GM03348 (cell line): ENCODE measurements at places on chromosomes 5 and 9.

GRCh38 chr9:133188006-133188842 lies 20.8 kb downstream of the OBP2B start:
- peak; percentile 28 for DNase-seq

DNA sequence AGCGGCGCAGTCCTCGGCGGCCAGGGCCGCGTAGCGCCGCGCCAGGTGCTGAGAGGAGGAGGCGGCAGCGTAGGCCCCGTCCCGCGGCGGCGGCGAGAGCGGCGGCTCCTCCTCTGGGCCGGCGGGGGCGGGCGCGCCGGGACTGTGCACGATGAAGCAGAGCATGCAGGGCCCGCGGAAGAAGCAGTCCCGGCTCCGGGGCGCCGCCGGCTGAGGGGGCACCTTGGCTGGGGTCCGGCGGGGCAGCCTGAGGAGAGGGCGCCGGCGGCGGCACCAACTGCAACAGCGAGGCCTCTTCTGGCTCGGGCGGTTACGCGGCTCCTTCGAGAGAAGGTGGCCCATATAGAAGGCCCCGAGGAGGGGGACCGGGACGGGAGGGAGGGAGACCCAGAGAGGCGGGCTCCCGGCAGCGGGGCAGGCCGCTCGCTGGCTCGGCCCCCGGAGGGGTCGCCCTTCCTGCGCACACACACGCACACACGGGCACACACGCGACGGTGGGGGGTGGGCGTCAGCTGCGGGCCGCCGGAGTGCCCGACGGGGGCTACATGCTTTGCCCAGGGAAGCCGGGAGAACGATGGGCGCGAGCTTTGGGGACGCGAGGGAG lies 446 bp downstream of the FBXL17 start:
- DNase-seq, result peak; percentile 82

GRCh38 chr9:36008774-36009300 lies 27.9 kb upstream of the RECK start:
- peak; percentile 74 for DNase-seq

DNA sequence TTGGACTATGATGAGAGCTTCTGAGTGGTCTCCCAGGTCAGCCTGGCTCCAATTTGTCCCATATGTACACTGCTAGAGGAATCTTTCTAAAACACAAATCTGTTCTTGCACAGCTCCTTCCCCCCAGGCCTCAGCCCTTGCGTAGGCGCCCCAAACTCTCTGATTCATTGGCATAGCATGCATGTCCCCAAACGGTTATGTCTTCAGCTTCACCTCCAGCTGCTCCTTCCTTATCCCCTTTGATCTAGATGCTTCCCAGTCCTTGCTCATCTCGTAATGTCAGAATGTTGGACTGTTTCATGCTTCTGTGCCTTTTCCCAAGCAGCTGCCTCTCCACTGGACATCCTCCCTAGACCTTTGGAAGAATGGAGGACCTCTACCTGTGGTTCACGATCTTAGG lies 60.1 kb upstream of the BASP1 start:
- DNase-seq, result peak; percentile 34
